ENCODE measurements at places on chromosomes 11 and 22. TPM values are rescaled to one million over a fixed set of nuclear protein-coding genes. Genes with fewer than 3 reads are reported as not detected.

Gene FCHSD2
- 8.9 TPM for total RNA-seq

Gene UPK3A
- total RNA-seq, result not detected

Gene VSIG10L2
- 0.14 TPM for total RNA-seq

Gene OR52H1
- 0.43 TPM for total RNA-seq

Gene HOATZ
- not detected for total RNA-seq

Gene MEI1
- total RNA-seq, result 0.46 TPM

Gene MYRF
- total RNA-seq, result under 0.01 TPM

Gene MS4A12
- not detected for total RNA-seq

Gene SMIM35
- total RNA-seq, result not detected

Gene RELT
- total RNA-seq, result 5.0 TPM

Gene PKDREJ
- total RNA-seq, result under 0.01 TPM

All from smooth muscle cell of bladder (primary cell).